NCI-H345 (cell line): ENCODE measurements at places on chromosomes 7 and 10.

GRCh38 chr7:45140827-45141226, 16.8 kb upstream of the RAMP3 start:
- DNase-seq, result no peak

DNA sequence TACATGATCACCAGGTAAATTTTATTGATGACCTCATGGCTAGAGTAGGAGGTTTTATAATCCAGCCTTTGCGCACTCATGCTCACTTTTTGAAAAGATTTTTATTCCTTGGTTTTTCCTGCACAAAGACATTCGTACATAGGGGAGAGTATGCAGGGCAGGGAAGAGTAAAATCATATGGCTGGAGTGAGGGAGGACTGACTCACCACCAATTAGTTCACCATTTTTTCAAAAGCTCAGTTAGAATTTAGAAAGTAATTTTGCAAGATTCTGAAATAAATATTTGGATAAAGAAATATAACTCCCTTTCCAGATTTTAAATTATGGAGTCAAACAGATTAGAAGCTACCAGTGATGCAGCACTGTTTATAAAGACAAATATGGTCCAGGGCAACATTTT, 111.9 kb downstream of the SEMA3D start:
- no peak for DNase-seq

- no peak for DNase-seq
Measured at GRCh38 chr7:44622342-44623151, 16.1 kb downstream of the OGDH start.

- no peak for DNase-seq
Measured at GRCh38 chr7:143485094-143485493, 7.4 kb downstream of the TAS2R41 start.

DNA sequence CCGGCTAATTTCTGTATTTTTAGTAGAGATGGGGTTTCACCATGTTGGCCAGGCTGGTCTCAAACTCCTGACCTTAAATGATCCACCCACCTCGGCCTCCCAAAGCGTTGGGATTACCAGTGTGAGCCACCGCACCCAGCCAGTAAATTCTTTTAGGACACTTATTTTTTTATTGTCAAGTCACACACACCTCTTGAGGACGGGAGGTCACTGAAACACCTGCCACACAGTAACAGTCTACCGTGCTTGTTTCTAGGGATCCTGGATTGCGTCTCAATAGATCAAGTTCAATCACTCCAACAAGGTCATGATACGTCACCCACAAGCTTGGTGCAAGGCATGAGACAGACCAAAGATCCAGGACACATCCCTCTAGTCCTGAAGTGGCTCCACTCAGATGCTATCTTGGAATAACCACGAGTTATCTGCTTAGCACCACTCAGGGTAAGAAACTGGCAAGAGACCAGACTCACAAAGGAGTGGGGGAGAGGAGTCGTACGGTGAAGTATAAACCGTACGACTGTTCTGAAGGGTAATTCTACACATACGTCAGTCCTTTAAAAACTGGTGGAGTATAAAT, 58.9 kb upstream of the NCAPG2 start:
- no peak for DNase-seq

GRCh38 chr10:3830946-3831345, 45.9 kb upstream of the KLF6 start:
- DNase-seq, result no peak

GRCh38 chr10:70849582-70850016, 33.9 kb downstream of the SGPL1 start:
- no peak for DNase-seq

GRCh38 chr10:117352724-117353123, 22.5 kb downstream of the PDZD8 start:
- no peak for DNase-seq

DNA sequence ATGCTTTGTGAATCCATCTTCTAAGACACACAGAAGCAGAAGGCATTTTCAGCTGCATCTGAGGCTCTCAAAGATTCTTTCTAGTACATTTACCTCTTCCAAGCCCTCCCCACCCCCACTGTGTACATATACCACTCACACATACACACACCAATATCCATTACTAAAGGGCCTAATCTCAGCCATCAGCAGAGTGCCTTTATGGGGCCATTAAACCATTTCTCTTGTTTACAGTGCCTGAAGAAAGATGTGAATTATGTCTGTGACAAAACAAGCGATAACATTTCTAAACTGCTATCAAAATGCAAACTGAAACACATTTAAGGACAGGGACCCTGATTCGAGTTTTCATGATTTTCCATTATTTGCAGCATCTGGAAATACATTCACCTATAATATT, 40.0 kb downstream of the ETV1 start:
- DNase-seq, result peak; percentile 9

- DNase-seq, result no peak
Measured at GRCh38 chr7:104264285-104264684, 56.5 kb upstream of the ORC5 start.

- no peak for DNase-seq
Measured at GRCh38 chr7:83786858-83787257, 137.9 kb upstream of the SEMA3E start.

- no peak for DNase-seq
Measured at GRCh38 chr7:149715476-149715875, 57.9 kb downstream of the ZNF467 start.
